ENCODE measurements at places on chromosomes 12 and 14.

- DNase-seq, result no peak
These were observed 273.1 kb upstream of the RTL1 start for GRCh38 chr14:101176535-101177205.

DNA sequence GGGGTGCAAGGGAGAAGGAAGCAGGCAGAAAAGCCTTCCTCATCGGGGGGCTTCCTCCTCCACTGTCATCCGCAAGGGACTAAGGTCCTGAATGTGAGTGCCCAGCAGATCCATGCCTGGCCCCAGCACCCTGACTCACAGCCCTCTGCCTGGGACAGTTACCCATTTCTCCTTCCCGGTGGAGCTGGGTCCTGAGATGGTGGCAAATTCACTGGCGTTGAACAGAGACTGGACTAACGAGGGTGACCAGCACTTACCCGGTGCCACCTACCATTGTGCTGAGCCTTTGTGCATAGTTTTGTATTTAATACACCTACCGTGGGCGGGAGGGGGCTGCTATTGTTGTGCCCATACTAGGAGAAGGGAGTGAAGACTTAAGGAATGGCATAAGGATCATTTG, 30.9 kb upstream of the PLEKHG6 start:
- DNase-seq, result no peak

GRCh38 chr12:66978802-66979201, 290.4 kb upstream of the CAND1 start:
- DNase-seq, result no peak

DNA sequence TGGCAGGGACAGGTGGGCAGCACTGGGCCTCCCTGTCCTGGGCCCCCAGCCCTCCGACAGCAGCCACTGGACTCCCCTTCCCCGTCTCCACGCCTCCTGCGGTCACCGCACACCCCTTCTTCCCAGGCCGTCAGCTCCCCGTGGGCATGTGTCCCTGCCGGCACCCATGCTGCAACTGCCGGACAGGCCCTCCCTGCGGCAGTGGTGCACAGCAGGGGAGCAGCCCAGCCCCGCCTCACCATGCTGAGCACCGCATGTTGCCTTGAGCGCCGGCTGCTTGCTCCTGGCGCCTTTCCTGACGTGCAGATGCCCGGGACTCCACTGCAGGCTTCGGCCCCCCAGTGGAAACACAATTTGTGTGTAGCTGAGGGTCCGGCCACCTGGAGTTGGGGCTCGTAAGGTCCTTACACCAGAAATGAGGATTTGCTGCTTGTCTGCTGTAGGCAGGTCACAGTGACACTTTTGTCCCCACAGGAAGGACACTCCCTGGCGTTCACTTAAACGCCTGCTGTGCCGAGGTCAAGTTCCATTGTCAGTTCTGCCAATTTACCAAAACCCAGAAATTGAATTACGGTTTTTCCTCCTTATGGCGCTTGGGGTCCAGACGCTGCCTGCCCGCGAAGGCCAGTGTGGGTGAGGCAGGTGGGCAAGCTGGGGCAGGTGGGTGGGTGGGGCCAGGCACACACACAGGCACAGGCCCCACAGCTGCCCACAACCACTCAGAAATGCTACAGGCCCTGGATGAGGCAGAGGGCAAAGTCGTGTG, 28.2 kb upstream of the MMP17 start:
- DNase-seq, result no peak

GRCh38 chr12:47561746-47562145, 144.1 kb downstream of the RPAP3 start:
- DNase-seq, result no peak

GRCh38 chr12:93179792-93180191, 197.9 kb upstream of the NUDT4 start:
- DNase-seq, result no peak

GRCh38 chr14:32826404-32827082, 112.1 kb upstream of the NPAS3 start:
- DNase-seq, result no peak

- DNase-seq, result no peak
These were observed 608.4 kb downstream of the FSCB start for GRCh38 chr14:43898687-43899086.

DNA sequence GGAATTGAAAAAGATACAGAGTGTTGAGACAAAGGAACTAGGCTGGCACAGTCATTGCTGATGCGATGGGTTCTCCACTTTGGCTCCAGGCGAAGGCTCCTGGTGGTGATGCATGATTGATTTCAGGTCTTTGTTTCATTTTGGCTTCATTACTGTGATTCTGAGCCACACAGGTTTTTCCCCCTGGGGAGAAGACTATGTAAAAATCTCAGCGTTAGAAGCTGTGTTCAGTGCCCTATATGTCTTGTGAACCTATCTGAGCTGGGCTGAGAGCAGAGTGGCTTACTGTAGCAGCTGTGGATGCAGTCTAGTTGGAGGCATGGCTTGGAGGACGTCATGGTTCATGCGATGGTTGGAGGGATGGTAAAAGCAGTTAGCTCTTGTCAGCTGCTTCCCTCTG, 54.0 kb downstream of the GPATCH2L start:
- no peak for DNase-seq

DNA sequence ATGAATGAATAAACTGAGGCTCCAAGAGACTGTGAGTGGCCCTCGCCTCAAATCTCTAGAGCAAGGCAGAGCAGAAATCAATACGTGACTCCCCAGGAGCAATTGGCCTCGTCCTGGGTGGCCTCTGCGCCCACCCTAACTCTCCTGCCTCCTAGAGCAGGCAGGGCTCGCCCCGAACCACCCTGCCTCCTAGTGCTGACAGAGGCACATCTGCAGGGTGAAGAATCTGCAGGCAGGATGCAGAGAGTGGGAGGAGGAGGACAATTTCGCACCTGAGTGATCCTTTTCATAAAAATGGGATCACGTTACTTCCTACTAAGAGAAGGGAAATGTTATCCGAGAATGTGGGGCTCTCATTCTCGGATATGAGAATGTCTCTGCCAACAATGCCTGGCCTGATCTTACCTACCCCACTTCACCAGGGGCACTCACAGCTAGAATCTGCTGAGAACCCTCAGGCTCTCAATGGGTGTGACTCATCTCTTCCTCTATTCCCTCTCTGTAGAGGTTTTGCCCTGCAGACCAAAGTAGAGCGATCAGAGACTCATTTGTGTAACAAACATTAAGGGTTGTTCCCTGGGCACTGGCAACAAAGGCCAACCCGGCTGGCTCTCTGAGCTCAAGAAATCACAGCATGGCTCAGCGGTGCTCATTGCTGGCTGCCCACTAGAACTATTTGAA, 61.7 kb upstream of the BCL2L14 start:
- peak; percentile 43 for DNase-seq

GRCh38 chr12:24230061-24230701, 280.7 kb upstream of the SOX5 start:
- no peak for DNase-seq

DNA sequence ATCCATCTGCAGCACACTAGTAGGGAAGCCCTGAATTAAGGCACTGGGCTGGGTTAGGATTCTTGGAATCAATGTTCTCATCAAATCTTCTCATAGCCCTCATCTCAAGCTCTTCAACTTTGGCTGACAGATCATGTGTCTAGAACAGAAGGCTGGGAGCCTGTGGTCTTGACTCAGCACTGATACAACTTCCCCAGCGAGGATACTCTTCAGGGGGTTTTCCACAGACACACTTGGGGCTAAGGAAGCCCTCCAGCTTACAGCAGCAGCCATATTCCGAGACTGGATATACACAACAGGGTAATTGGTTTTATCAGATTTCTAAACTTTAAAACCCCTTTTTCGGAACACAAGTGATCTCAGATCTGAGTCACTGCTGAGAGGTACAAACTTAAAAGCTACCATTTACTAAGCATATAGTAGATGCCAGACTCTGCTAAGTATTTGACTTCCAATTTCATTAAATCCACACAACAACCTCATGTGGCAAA, 3.5 kb downstream of the FMNL3 start:
- DNase-seq, result peak; percentile 40

- DNase-seq, result no peak
These were observed 48.5 kb downstream of the CHST11 start for GRCh38 chr12:104505095-104505818.

- no peak for DNase-seq
These were observed 35.0 kb downstream of the EPS8 start for GRCh38 chr12:15754233-15754632.

DNA sequence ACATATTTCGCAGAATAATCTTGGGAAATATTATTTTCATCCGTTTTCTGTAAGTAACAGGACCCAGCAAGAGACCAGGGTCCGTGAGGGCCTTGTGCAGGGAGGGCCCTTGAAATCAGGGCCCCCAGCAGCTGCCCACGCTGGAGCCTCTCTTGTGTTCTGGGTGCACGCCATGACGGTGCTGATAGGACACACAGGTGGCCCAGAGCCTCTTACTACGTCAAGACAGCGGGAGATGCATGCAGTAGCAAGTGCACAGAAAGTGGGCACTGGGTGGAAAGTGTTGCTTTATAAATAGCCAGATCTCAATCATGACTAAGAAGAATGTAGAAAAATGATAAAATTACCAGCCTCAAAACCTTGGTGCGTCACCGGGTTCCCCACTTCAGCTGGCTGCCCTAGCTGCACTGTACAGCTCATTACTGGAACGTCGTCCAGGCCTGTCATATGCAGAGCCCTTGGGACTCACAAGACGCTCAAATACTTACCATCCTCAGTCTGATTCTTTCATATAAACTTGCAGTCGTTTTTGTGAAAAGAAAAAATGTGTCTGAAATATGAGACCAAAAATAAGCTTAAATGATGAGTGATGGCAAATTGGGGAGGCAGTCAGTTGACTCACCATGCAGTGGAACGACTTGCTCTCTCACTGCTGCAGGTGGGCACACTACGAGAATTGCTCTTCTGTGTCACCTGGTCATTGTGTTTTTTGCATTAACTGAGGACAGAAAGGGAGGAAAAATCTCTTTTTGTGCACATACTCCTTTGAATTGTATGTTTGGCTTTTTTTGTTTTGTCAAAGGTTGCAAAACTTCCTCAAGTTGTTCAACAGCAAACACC, 68.2 kb downstream of the DDX51 start:
- DNase-seq, result no peak
